ENCODE measurements at places on chromosomes 3 and 15. TPM values are rescaled to one million over a fixed set of nuclear protein-coding genes. Genes with fewer than 3 reads are reported as not detected.

The FANCD2OS gene
- not detected for total RNA-seq

GRCh38 chr15:100201376-100202280, 140.1 kb downstream of the ADAMTS17 start:
- peak; percentile 30 for DNase-seq

The DPPA2 gene
- total RNA-seq: not detected

GRCh38 chr15:56736881-56737707, 3.8 kb upstream of the ZNF280D start:
- DNase-seq: no peak

The GOLGA8A gene
- total RNA-seq: 199 TPM

The MED12L gene
- 0.43 TPM for total RNA-seq

- no peak for DNase-seq
Observed at GRCh38 chr3:29759411-29760225, 478.7 kb downstream of the RBMS3 start.

GRCh38 chr15:101543026-101543390, 53.5 kb upstream of the PCSK6 start:
- DNase-seq: no peak

The ARL8B gene
- 54.1 TPM for total RNA-seq

DNA sequence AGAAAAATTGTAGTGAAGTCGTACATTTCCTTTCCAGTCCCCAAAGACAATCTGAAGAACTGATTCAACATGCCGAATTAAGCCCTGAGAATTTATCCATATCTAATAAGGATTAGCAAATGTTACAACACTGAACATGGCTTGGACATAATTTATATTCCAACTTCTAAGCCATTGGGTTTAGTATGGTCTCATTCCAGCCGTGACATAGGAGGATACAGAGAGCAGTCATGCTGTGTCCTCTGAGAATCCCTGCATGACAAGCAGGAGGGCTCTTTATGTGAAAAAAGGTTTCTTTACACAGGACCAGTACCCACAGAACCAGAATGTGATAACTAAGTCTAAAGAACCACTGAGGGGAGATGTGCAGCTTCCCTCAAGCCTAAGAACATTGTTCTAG, 231.9 kb upstream of the WNT5A start:
- no peak for DNase-seq

The AHSG gene
- total RNA-seq: not detected

The LTF gene
- total RNA-seq: not detected

DNA sequence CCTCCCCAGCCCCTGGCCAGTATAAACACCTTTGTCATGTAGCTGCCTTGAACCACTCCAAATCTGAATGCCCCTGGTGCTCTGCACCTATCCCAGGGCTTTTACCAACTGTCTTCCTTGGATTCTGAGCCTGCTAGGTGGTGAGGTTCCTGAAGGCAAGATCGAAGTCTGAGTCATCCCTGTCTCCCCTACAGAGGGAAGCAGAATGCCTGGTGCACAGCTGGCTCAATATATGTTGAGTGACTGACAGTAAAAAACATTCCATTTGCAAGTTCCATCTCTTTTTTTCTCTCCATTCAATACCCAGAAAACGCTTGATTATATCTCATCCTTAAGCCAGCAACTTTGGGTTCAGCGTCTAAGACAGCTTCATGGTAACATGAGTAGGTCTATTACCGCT, 24.7 kb downstream of the SLC24A1 start:
- no peak for DNase-seq

The FEZF2 gene
- total RNA-seq: not detected

DNA sequence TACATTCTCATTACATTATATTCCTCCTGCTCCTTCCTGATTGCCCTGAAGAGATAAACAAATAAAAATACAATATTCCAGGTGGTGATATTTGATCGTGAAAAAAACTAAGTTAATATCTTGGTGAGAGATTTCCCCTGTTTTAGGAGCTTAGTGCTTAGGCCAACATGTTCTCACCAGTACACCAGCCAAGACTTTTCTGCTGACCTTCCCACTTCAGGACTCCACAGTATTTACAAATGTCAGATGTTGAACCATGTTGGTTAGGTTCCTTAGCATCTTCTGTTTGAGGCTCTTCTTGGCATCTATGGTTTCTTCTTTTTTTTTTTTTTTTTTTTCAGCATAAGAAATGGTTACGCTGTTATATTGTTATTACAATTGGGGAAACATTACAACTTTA, 247.0 kb downstream of the IL5RA start:
- DNase-seq: no peak

- DNase-seq: no peak
Observed at GRCh38 chr3:151037746-151038477, 47.6 kb upstream of the MED12L start.

The GOLGA6L9 gene
- 3.4 TPM for total RNA-seq

GRCh38 chr3:121661376-121661775, 673 bp upstream of the HCLS1 start:
- peak; percentile 34 for DNase-seq

The AGTR1 gene
- total RNA-seq: not detected

- no peak for DNase-seq
Observed at GRCh38 chr15:36960179-36960946, 140.0 kb downstream of the MEIS2 start.

The GABRR3 gene
- not detected for total RNA-seq

DNA sequence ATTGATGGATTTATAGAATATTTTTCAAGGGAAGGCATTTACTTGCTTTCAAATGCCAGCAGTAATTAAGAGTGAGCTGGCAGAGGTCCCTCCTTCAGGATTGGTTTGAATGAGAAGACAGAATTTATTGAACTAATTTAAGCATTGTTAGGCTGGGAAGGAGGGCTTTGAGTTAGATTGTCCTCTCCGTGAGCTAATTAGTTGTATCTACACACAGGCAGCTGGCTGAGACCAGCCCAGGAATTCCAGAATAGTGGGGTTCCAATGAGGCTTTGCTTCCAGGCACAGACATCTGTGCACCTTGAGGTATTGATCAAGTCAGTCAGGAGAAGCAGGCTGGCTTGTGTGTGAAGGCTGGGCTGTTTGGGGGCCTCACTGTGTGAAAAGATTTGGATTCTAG, 124.0 kb upstream of the WNT5A start:
- no peak for DNase-seq

GRCh38 chr3:22795917-22796316, 407.2 kb upstream of the UBE2E2 start:
- no peak for DNase-seq
